Activated CD4-positive, CD25-positive, alpha-beta regulatory T cell treated with anti-CD3 and anti-CD28 coated beads, Interleukin-2, amount 50 U/mL, for 16 hours (primary cell): ENCODE measurements at places on chromosomes 1 and 21.

DNA sequence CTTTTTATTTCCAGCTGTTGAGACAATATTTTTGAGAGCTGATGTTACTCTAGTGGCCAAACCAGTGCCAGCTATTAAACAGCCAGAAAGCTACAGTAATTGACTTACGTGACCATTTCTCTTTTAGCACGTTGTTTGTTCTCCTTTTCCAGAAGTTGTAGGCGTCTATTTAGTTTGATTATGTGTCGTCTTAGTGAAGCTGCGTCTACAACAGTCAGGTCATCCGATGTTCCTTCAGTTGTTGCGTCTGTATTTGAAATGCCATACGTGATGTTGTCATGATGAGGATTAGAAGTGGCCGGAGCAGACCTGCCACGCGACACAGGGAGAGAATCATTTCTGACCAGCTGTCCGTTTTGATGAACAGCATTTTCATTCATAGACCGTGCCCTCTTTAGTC is 38.2 kb downstream of the TMEM51 start:
- no peak for DNase-seq

- no peak for DNase-seq
These were observed 16.2 kb downstream of the OLIG2 start for GRCh38 chr21:33041981-33042380.

- no peak for DNase-seq
These were observed 13.7 kb upstream of the ADAM30 start for GRCh38 chr1:119909890-119910596.

DNA sequence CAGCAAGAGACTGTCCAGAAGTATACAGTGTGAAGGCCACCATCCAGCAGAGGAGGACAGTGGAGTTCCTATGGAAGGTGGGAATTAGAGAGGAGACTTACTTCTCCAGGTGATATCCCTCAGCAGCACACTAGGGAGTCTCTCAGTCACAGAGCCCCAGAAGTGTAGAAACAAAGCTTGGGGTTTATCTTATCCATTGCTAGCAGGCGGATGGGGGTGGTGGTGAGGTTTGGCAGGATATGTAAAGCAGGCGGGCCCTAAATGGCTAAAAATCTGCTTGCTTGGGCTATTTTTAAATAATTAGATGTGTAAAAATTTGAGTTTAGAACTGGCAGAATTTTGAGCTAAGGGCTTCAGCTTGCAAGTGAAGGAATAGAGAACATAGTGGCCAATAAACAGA is 50.1 kb upstream of the RGS18 start:
- no peak for DNase-seq

DNA sequence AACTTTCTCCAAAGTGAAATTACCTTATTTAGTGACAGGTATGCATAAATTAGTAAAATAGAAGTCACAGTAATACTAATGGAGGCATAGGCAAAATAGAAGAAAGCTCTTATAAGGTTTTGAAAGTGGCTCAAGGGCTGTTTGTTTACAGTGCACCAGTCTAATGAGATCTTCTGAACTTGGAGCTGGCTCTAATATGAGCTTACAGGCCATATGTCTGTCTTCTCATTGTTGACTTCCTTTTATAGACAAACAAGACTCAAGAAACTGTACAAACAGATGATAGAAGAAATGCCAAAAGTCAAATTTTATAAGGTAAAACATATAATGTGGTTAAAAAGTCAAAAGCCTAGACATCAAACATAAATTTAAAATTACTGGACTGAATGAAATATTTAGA is 207.5 kb upstream of the NEGR1 start:
- DNase-seq, result no peak

GRCh38 chr1:43968348-43968948 is 1.4 kb upstream of the DPH2 start:
- DNase-seq, result no peak

- DNase-seq, result no peak
These were observed 121.9 kb downstream of the PTPRU start for GRCh38 chr1:29358183-29358582.

GRCh38 chr1:214264196-214264595 is 16.8 kb upstream of the SMYD2 start:
- no peak for DNase-seq

GRCh38 chr1:113871597-113872113 is at the start of gene PTPN22:
PTPN22 (minus strand) TSS chr1:113871712.
- DNase-seq, result peak; percentile 68

DNA sequence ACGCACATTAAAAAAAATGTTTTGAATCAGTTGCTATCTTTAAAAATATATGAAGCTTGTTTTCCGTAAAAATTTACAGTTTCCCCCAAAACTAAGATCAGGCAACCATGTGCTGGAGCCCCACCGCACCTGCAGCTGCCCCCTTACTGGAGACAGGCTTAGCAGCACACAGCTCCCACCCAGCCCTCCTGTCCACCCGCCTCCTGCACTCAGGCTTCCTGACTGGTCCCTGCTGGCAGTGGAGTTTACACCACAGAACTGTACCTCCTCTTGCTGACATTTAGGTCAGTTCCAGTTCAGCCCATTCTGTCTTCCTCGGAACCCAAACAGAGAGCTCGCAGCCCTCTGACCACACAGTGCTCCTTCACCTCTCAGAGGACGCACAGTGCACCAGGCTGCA is 2.1 kb downstream of the GPR161 start:
- DNase-seq, result no peak

DNA sequence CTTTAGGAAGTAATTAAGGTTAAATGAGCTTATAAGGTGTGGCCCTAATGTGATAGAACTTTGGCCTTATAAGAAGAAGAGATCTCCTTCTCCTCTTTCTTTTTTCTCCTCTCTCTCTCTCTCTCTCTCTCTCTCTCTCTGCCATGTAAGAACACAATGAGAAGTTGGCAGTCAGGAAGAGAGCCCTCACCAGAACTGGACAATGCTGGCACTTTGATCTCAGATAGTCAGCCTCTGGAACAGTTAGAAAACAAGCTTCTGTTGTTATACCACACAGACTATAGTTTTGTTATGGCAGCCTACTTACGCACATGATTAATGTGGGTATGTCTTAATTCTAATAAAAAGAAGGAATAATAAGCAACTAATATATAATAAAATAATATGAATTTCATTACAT is 444.2 kb upstream of the LRRC7 start:
- DNase-seq, result no peak

DNA sequence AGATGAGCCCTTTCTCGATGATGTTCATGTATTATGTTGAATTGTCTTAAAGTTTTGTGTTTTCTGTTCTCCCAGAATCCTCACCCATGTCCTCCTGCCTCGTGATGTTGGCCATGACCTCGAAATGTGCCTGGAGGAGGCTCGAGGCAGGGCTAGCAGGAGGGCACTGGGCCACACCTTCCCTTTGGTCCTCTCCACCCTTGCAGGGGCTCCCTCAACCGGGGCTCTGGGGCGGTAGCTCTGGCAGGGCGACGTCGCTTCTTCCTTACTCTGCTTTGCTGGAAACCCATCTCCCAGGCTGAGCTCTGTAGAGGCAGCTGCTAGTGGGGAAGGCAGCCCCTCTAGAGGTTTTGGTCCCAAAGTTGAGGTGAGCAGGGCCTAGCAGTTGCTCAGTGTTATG is 14.3 kb downstream of the TFF3 start:
- DNase-seq, result no peak

GRCh38 chr1:163346326-163346870 is 24.6 kb downstream of the NUF2 start:
- DNase-seq, result no peak

- DNase-seq, result no peak
These were observed 4.1 kb upstream of the FAM110D start for GRCh38 chr1:26154750-26155149.

DNA sequence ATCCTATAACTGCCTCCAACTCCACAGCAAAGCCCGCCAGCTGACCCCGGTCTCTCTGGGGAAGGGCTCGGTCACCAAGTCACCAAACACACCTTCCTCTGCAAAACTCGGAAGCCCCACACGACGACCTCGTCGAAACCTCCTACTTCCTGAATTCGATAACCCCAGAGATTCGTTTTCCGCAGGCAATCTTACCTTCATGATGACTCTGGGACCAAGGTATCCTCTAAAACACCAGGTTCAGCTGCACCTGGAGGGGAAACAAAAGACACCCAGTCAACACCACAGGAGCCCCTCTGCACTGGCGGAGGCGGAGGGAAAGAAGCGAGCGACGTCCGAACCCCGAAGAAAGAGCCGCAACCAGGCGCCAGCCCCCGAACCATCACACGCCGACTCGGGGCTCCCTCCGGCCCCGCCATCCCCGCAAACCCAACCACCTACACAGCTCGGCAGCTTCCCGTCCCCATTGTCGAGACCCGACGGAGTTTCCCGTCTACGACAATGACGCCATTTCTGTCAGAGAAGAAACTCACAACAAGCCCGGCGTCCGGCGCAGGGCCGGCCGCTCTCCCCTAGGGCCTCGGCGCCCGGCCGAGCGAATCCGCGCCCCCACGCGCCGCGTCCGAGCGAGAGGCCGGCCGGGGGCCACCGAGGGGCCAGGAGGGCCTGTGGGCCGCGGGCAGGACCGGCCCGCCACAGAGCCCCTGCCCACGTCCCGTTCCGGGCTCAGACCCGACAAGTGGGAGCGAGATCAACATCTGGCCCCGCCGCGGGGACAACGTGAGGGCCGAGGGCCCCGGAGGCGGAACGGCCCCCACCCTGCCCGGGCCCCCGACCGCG is 1.0 kb downstream of the ARID4B start:
- DNase-seq, result peak; percentile 41
